ENCODE measurements at places on chromosomes 5 and 9.

GRCh38 chr9:80493258-80493657, 921.5 kb downstream of the TLE4 start:
- DNase-seq: no peak

GRCh38 chr5:123448743-123449142, 25.5 kb upstream of the CEP120 start:
- DNase-seq: no peak

DNA sequence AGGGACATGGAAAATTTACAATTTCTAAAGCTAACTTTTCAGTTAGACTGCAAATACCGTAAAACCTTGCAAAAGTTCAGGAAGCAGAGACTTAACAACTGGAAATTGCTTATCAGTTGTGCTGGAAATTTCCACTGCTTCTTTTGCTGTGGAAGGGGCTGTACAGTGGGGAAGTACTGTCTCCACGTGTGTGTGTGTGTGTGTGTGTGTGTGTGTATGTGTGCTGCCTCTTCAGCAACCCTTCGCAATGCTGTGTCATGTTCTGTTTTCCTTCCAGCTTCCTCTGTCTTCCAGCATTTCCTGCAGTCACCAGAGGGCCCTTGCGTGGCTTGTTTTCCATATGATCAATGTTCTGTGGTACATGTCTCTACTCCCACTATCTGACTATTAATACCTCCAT, 87.5 kb upstream of the RANBP3L start:
- no peak for DNase-seq

DNA sequence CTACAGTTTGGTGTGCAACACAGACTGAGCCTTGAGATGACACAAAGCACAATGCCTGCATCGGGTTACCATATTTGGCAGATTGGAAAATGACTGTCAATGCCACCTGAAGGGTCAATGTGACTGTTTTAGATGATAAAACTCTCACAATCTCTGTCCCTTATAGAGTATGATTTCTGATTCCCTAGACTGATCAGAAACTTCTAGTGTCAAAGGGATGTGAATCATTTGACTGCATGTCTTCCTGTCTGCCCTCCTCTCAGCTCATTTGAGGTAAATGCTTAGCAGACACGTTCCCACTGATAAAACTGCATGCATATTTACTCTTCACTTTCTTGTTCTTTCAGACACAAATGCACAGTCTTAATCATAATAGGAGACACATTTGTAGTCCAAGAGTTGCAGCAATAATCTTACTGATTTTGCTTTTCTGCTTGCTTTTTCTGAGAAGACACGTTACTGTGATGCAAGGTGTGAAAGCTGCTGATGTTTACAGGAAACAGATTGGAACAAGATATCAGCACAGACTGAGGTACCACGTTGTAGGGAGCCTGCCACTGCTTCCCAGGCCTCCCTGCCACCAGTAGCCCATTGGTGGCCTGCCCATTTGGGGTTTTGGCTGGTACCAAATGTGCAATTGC, 77.8 kb downstream of the GCNT4 start:
- DNase-seq: no peak

- DNase-seq: no peak
Measured at GRCh38 chr5:133806847-133807246, 161.6 kb downstream of the C5orf15 start.

DNA sequence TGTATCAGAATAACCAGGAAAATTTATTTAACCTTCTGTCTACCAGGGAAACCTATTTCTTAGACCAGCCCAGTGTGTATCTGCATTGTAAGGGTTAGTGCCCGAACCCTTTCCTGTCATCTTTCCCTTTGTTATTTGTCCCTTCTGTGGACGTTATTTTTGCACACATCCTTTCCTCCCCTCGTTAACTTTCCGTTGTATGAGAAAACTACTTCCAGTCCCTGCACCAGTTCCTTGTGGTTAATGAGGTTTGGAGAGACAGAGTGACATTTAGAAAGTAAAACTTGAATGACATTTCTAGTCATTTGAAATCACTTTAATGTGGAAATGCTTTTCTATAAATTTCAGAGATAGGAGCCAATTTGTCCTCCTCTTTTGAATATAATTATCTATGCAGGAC, 4.3 kb upstream of the IFNB1 start:
- no peak for DNase-seq

DNA sequence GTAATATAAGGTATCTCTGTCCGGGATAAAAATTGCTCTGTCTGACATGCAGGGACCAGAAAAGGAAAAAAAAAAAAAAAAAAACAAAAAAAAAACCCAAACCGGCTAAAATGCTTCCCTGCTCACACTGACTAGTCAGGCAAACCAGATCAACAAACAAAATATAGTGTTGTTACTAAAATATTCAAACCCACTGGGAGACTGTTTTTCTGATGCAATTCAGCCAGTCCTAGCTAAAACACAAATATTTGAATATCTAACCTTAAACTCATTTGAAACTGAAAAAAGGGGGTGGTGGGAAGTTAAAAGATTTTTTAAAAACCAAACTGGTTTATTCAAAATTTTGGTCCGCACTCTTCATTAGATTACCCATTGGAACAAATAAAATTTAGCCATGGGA, 61.0 kb downstream of the APBA1 start:
- DNase-seq: no peak

- no peak for DNase-seq
Measured at GRCh38 chr9:7608261-7608660, 191.3 kb downstream of the DMAC1 start.

DNA sequence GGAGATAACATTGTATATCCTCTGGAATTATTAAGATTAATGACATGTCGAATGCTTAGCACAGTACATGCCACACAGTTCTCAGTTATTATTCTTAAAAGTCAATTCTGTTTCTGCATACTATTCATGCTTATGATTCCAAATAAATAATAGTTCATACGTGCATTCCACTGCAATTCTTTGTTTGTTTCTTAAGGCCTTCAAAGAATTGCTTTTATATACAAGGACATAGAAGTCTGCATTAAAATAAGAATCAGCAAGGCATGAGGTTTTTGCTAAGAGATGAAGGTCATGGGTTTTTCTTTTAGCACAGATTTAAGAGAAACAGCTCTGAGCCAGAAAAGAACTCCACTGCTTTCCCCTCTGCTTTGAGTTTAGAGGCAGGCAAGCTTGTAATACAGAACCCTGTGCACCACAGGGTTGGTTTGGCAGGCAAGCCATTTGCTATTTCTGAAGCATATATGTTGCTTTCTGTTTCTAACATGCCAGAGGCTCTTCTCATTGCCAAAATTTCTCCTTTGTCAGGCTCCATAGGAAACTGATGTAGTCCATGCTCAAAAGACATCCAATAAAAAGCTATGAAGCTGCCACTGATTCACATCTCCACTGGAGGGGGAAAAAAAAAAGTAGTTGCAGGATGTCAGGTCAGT, 420.6 kb upstream of the TYRP1 start:
- DNase-seq: no peak

DNA sequence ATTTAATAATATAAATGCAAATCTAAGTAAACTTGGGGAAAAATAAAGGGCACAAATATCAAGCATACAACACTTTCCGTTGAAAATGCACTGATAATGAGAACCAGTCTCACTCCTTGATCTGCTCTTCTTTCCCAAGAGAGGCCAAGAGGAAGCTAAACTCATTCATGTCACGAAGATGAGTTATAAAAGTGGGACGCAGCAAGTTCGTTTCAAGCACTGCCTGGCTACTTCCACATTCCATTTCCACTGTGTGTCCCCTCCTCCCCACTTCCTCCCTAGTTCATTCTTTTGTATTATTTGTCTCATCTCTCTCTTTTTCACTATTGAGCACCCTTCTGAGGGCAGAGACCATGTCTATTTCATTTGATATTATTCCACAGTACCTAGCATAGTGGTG, 158.1 kb downstream of the SLC24A2 start:
- DNase-seq: no peak

DNA sequence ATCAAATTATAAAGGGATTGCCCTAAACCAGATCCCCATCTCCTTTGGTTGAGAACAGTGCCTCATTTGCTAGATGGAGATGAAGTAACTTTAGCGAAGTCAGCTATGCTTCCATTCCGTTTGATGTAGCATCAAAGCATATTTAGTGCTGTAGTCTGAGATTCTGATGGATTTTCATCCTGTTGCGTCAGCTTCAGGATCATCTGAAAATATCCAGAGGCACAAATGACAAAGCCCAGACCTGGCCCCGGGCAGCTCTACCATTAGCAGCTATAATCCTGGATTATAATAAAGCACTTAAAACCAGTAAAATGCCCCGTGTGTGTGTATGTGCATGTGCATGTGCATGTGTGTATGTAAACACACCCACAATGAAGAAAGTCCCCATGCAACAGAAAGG, 44.7 kb downstream of the ERAP1 start:
- DNase-seq: no peak

GRCh38 chr5:81393430-81393782, 528 bp downstream of the ACOT12 start:
- DNase-seq: no peak

- peak; percentile 74 for DNase-seq
Measured at GRCh38 chr5:1385395-1386273, 40.7 kb upstream of the CLPTM1L start.

- DNase-seq: no peak
Measured at GRCh38 chr5:180769821-180770220, 30.0 kb upstream of the OR2Y1 start.

- DNase-seq: no peak
Measured at GRCh38 chr5:1930501-1930879, 47.8 kb upstream of the IRX4 start.

DNA sequence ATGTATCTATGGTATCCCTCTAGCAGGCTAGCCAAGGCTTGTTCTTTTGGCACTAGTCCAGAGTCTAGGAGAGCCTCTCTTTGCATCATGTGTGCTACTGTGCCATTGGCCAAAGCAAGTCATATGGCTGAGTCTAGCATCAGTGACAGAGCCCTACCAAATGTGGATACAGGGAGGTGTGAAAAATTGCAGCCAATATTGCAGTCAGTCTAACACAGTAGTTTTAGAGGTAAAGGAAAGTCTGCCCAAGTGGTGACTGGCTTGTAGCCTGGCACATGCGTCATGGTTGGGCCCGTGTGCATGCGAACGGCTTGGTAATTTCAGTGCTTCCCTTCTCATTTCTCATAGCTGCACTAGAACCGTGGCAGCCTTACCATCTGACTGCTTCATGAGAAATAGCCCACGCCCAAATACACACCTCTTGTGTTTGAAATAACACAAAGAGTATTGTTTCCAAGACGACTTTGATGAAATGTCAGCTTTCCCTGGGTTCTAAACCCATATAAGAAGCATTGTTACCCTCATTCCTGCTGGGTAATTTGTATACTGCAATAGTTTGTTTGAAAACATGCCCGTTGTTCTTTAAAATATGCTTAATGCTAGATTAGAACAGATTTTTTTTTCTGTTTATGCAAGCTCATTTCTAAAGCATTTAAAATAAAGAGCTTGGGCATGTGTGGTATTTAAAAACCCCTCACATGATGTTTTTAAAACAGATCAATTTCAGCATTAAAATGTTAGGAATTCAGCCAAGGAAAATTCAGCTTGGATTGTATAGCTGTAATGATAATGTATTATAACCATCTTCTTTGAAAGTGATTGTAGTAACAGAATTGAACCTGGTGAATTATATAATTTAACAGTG, 113.2 kb downstream of the TLE4 start:
- no peak for DNase-seq

DNA sequence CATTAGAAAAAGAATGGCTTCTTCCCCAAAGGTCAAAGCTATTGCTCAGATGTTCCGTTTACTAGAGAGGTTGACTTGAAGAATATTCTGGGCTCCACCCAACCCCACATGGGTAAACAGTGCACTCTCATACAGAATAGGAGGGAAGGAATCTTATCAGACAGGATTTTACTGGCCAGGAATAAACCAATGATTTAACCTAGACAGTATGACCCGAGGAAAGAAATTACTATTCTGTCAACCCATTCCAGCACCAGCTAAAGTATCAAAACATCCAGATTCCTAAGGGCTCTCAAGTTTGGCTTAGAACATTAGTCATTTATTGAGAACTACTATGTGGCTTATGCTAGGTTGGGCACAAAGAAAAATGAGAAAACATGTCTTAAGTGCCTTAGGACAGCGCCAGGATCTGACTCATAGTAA, 493.6 kb upstream of the KLF4 start:
- DNase-seq: no peak

GRCh38 chr9:105076729-105077128, 148.8 kb upstream of the ABCA1 start:
- no peak for DNase-seq

DNA sequence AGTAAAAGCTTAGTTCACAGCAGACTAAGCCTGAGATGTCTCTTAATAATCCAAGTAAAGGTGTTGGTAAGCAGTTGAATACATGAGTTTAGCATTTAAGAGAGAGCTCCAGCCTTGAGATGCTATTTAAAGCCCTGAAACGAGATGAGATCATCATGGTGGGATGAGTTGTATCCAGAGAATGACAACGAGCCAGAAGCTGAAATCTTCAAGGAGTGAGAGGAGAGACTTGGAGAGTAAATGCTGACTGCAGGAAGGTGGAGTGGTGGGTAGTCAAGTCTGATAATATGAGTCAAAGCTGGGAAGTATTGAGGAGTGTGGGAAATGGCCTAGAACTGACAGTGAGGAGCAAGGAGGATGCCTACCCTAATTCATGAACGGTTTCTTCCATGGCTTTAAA, 53.7 kb downstream of the PLAC8L1 start:
- DNase-seq: no peak

DNA sequence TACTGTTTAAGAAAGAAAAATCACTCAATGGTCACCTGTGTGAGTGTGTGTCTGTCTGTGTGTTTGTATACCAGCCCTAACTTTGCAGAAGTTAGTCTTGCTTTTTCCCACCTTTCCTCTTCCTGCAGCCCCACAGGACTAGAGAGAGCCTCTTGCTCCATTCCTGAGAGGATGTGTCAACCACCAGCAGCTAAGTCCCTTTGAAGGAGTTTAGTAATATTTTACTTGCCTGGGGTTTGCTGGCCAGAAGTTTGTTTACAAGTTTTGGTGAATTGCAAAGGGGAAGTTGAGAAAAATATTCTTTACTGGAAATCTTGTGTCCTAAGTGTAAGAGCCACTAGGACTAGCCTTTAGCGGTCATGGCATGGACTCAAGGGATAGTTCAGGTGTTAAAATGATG, 316.2 kb downstream of the BRINP1 start:
- DNase-seq: no peak

GRCh38 chr5:72598401-72599064, 91.3 kb upstream of the ZNF366 start:
- DNase-seq: no peak

DNA sequence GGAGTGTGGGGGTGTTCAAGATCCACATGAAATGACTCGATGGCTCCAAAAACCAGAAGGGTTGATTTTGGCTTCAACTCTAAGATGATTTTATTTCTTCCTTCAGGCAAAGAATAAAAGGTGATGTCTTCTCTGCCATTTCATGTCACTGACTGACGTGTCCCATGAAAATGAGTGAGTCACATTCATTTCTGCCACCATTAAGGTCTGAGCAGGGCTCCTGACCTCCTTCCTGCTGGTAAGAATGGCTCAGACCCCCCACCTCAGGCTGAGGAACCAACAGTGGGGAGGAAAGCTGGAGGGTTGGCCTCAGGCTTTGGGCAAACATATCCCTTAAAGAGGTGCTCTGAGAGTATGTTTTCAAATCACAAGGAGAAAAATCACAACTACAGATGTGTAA, 53.9 kb upstream of the ZNF354A start:
- DNase-seq: no peak

All from stimulated activated CD8-positive, alpha-beta memory T cell treated with anti-CD3 and anti-CD28 coated beads, Interleukin-7, amount 100 ng/mL, for 1 hour (primary cell).